NCI-H1092 treated with DMSO at 0.1 percent for 48 hours (cell line): ENCODE measurements at places on chromosomes 2 and 18.

DNA sequence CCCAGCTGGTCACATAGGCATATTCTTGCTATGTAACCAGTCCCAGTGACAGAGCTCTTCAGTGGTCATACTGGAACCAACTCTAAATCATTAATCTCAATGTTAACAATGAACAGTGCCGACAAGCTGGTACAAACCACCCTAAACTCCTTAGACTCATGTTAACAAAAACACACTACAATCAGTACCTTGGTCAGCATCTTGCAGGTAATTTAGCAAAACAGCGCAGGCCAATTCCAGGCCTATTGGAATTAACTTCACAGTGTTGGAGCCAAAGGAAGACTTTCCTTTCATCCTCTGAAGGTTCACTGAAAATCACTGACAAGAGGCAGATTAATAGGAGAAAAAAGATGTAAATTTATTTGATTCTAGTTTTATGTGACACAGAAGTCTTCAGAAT, 396.4 kb downstream of the PIK3C3 start:
- DNase-seq = no peak

DNA sequence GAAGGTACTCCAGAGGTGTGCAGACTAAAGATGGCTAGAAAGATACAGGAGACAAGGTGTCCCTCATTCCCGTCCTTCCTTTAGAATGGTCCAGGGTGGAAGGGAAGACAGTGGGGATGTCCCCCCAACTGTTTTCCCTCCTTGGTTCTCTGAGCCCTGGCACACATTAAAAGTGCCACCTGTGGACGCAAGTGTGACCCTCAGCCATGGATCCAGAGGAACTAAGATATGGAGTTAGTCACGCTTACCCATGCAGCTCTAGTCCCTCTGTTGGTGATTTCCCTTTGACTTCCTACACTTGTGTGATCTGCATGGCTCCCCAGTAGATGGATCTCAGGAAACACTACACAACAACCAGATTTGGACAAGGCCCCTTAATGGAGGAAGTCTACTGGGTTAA, 113.1 kb upstream of the SRD5A2 start:
- no peak for DNase-seq

GRCh38 chr2:42928161-42928691, 135.8 kb upstream of the HAAO start:
- DNase-seq = peak; percentile 61

DNA sequence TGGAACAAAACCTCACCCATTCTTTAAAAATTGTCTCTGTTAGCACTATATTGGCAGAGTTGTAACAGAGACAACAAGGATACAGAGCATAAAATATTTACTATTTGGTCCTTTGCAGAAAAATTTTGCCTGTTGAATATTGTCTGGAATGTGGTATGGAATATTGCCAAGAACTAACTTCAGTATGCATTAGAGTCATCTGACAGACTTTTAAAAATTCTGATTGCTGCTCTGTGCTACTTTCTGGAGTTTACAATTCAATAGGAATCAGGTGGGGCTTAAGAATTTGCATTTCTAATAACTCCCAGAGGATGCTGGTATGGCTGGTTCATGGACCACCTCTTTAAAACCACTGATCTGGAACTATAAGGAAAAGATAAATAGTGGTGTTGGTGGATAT, 32.8 kb upstream of the NYAP2 start:
- DNase-seq = no peak

DNA sequence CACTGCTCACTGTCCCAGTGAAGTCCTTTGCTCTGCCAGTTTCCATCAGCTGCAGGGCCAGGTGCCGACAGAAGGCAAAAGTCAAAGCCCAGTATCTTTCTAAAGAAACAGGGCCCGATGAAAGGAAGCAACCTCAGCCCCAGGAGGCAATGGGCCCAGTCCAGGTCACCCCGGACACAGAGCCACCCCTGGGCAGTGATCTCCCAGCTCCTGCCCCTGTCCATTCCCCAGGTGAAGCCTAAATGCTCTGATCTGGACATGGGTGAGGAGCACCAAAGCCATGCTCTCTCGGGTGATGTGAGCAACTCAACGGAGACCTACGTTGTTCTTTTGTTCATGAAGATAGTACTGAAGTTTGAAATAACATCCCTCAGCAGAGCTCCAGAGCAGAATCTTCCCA, 61.6 kb downstream of the HDAC4 start:
- DNase-seq = no peak

DNA sequence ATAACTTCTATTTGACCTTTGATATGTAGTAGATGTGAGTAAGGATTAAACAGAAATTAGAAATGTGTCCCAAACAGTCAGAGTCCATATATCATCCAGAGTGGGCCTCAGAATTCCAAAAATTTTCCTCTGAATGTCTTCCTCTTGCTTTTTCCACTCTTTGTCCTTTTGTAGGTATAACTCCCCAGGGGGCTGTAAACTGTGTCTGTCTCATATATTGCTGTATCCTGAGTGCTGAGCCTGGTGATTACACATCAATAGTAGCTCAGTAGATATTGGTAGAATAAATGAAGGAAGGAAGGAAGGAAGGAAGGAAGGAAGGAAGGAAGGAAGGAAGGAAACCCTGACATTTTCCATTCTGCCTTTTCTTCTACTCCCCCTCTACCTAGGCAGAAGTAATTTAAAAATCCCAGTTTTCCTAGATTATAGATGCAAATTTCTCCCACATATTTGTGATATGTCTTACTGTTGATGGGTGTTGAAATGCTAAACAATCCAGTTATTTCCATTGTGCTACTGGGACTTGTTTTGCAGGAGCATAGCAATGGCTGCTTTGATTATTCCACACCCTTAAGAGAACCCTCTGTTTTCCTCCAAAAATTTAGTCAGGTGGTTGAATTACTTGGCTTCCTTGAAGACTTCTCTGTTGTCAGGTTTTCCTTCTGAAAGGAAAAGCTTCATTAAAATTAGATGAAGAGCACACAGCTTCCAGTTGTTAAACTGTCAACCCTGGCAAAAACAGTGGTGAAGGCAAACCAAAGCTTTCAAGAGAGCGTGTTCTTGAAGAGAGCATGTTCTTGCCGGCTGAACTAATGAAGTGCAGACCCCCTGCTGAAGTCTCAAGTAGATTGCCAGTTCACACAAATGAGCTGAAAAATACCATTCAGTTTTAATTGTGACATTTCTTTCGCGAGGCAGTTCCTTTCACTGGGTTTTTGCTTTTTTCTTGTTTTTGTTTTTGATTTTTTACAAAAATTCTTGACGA, 147.8 kb downstream of the KCNE4 start:
- no peak for DNase-seq

DNA sequence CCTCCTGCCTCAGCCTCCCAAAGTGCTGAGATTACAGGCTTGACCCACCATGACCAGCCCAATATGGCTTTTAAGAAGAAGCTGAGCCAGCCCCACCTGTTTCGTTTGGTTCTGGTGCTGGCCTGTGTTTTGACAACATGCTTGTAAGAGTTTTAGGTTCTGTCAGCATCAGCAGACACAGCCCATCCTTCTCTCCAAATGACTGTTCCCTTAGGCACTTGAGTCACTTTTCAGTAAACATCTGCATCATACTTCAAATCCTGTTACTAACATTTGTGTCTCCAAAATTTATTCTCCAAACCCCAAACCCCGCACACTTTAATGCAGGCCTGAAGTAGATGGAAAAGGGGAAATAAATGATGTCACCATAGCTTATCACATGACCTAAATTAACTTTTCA, 1118.5 kb downstream of the TSN start:
- no peak for DNase-seq

DNA sequence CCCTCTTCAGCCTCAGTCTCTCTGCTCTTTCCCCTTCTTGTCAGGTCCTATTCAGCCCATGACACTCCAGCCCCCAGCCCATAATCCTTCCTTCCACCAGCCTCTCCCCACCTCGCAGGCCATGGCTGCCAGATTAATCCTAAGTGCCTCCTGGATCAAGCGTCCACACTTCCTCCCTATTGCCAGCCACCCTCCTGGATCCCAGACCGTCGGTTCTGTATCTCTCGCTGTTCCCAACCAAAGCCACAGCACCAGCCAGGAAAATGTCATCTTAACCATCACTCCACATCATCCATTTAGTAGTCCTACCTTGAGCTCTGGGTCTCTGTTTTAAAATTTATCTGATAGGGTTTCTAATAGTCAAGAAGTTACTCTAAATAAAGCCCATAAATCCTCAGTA, 49.5 kb downstream of the NDUFA10 start:
- no peak for DNase-seq

DNA sequence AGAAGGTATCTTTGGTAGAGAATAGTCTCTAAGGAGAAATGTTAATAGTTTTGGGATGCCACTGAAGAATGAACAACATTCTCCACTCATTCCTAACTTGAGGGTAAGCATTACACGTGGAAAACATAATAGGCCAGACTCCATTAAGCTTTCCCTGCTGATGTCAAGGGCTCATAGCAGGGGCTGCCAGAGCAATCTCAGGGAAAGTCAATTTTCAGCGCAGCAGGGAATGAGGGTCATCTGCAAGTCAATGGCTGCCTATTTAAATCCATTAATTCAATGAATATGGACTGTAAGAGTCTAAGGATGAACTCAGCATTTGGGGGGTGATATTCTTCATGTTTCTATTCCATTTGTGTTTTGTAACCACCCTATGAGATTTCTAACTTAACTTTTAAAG, 144.2 kb upstream of the ARL4C start:
- DNase-seq = no peak

DNA sequence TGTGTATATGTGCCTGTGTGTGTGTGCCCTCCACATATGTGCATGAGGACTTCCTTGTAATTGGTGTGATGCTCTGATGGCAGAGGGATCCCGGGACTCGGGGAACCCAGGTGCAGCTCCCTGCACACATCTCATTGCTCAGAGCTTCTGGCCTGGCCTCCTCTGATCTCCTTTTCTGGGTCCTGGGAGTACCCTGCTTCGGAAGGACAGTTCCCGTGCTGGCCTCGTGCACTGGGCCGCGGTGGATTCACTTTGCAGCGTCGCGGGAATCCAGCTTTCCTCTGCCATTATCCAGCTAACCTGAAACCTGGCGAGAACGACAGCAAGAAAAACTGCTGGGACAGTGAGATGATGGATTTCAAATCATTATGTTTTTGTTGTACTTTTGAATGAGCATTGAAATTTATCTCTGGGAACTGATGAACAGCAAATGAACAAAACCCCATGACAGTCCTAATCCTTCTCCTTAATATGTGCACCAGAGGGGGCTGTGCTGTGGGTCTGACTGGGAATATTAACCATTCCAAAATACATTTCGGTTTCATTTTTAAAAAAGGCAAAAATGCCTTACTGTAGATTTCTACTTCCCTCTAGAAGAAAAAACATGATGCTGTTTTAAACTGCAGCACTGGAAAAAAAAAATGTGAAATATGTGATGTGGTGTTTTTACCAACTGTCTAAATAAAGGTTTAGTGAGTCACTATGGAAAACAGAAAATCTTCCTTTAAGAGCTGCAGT, 78.2 kb downstream of the PTGR3 start:
- no peak for DNase-seq

GRCh38 chr18:25921677-25922421, 168.6 kb downstream of the SS18 start:
- no peak for DNase-seq

DNA sequence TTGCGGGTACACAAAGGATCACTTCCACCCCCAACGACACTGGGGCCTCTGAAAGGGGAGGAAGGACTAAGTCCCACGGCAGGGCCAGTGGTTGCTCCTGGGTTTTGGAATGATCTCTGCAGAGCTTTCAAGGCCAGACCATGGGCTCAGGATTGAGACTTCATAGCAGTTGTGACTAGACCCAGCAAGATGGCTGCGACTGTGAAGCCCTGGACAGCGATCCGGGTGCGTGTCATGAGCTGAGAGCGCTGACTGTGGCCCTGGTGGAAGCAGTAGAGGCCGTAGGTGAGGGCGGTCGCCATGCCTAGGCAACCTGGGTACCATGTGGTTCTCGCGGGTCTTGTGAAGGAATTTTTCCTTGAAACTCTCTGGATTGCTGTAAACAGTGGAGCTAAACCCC, 27.3 kb downstream of the NCL start:
- no peak for DNase-seq

DNA sequence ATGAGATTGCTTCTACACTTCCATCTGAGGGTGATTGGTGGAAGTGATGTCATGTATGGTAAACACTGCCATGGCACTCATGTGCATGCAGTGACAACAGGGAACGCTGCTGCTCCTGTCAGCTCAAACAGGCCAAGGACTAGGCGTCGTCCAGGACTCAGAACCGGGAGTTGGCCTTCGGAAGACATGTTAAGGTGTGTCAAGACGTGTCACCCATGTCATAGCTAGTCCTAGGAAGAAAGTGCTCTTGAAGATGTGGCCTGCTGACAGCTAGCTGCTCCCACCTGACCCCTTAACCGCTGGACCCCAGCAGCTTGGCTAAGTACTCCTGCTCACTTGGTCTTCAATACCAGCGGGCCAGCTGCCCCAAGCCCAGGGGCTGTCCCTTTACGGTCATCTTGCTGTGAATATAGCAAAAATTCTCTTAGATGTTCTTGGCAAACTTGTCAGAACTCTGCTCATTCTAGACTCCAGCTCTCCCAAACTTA, 6.3 kb upstream of the NOSTRIN start:
- no peak for DNase-seq

DNA sequence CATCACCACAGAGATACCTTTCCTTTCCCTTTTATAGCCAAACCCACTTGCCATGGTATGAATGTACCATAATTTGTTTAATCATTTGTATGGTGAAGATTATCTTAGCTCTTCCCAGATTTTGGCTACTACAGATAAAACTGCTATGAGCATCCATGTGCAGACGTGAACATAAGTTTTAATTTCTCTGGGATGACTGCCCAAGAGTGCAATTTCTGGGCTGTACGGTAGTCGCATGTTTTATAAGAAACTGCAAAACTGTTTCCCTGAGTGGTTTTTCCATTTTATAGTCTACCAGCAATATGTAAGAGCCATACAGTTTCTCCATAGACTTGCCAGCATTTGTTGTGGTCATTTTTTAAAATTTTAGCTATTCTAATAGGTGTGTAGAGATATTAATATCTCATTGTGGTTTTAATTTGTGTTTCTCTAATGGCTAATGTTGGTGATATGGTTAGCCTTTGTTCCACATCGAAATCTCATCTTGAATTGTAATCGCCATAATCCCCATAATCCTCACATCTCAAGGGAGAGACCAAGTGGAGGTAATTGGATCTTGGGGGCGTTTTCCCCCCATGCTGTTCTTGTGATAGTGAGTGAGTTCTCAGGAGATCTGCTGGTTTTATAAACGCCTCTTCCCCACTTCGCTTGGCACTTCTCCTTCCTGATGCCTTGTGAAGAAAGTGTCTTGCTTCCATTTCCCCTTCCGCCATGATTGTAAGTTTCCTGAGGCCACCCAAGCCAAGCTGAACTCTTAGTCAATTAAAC, 628.5 kb upstream of the KLHL29 start:
- no peak for DNase-seq

- no peak for DNase-seq
Measured at GRCh38 chr2:221502270-221503010, 69.7 kb downstream of the EPHA4 start.

GRCh38 chr2:23533338-23533695, 148.3 kb downstream of the KLHL29 start:
- no peak for DNase-seq

GRCh38 chr18:54165450-54165849, 59.0 kb downstream of the MBD2 start:
- no peak for DNase-seq

- no peak for DNase-seq
Measured at GRCh38 chr2:158213773-158214172, 112.1 kb downstream of the UPP2 start.
